Activated T-helper 1 cell treated with anti-CD3 and anti-CD28 coated beads, Interleukin-2, amount 50 U/mL, for 16 hours (primary cell): ENCODE measurements at places on chromosomes 2 and 18.

- DNase-seq, result no peak
Observed at GRCh38 chr2:149739171-149739882, 151.8 kb upstream of the MMADHC start.

- DNase-seq, result no peak
Observed at GRCh38 chr2:7118606-7119131, 201.5 kb downstream of the RNF144A start.

DNA sequence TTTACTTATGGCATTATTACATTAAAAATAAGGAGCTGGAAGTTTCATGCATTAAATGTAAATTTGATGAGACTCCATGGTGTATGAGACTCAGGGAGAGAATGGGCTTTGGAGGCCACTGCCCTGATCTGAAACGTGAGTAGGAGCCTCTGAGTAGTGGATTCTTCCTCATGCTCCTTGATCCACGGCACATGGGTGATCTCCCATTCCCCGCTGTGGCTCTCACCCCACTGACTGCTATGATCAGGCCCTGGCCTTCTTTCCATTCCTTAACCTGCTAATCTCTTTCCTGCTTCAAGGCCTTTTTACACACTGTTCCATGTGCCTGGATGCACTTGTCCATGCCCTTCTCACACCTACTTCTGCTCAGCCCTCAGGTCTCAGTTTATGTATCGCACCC, 68.4 kb downstream of the SMAD7 start:
- no peak for DNase-seq

DNA sequence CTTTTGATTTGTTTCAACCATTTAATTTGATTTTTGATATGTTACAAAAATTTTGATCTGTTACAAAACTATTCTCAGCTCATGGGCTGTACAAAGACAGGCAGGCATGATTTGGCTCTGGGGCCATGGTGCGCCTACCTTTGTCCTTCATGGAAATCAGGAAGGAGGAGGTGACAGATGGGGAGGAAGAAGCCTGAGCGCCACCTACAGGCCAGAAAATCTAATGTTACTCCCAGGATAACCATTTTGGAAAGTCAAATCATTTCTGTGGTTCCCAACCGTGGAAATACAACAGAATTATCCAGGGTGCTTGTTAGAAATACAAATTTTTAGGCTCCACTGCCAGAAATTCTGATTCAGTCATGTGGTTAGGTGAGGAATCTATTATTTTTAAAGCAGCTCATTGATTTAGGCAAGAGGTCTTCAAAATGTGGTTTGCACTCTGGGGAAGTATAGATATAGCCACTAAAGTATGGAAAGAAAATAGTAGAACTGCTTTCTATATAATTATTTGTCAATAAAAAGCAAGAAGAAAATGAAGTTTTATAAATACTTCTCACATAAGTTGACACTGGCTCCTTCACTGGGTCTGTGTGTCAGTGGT, 93.9 kb downstream of the EVA1A start:
- DNase-seq, result no peak

GRCh38 chr2:204551512-204551863, 6.2 kb downstream of the PARD3B start:
- no peak for DNase-seq

DNA sequence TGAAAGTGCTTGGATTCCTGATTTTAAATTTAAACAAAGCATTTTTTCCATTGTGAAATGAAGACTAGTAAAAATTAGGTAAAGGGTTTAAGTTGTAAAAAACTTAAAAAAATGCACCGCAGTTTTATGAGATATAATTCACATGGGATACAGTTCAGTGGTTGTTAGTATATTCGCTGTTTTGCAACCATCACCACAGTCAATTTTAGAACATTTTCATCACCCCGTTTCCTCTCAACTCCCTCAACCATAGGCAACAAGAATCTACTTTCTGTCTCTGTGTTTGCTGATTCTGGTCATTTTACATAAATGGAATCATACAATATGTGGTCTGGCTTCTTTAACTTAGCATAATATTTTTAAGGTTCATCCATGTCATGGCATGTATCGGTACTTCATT, 4.0 kb downstream of the DGKD start:
- no peak for DNase-seq

DNA sequence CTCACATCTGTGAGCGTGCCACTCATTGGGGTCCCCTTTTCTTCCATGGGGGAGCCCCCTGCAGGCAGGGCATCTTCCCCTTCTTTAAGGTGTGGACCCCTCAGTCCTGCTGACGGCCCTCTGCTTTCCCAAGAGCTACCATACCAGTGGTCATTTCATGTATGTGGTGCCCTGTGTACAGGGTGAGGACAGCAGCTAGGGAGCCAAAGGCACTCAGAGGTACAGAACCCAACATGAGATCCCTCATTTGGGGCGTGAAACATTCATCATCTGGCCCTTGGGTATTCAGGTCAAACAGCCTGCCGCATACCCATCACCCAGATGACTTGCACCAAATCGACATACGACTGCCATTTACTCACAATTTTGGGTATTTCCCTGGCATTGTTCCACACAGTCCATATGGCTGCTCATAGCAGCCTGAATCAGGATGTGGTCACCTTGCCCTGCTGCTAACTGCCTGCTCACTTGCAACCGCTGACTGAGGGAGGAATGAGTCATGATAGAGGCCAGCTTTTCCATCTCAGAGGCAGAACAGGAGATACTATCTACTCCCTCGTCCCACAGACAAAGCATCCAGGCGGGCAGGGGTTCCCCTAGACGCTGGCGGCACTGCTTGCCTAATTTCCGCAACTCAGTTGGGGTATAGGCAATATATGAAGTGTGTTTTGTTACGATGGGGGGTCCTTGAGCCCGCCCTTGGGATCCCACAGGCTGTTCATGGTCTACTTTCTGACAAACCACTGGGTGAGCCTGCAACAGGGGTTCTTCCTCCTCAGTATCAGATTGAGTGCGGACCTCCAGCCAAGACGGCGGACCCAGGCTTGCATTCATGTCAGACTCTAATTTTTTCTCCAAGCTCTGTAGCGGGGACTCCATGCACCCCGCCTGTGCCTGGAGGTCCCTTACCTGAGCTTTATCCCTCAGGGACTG, 228.6 kb downstream of the SATB2 start:
- no peak for DNase-seq

DNA sequence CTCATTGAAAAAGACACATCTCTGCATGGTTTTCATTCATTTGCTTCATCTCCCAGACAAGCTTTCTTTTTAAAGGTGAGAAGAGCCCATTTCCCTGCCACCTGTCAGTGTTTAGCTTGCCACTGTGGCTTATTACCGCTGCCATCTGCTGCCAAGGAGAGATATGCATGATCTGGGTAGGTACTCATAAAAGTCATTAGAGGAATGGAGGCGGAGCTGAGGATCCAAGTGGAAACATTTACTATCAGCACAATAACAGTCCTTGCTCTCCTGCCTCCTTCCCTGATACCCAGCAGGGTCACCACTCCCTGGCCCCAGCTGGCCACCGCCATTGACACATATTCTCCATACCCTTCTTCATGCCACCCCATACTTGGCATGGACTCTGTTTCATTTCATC, 390.4 kb downstream of the TSN start:
- DNase-seq, result no peak

GRCh38 chr2:45669032-45669486, 17.6 kb downstream of the PRKCE start:
- DNase-seq, result no peak

GRCh38 chr2:48221846-48222516, 308.0 kb upstream of the STON1 start:
- no peak for DNase-seq

- DNase-seq, result no peak
Observed at GRCh38 chr2:37392428-37392827, 48.0 kb downstream of the QPCT start.

DNA sequence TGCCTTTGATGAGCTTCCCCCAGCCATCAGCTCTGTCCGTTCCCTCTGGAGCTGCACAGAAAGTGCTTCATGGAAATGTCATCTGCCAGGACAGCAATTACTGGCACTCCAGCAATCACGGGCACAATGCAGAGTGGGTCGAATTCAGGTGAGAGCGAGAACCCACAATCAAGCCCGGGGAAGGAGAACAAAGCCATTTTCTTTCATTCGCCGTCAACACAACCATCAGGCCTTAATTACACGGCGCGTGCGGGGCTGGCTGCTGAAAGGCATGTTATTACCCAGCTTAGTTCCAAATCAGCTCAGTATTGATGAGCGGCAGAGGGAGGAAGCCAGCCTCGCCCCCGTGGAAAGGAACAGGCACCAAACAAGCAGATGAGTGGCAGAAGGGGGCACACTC, 143.9 kb downstream of the MYT1L start:
- no peak for DNase-seq

DNA sequence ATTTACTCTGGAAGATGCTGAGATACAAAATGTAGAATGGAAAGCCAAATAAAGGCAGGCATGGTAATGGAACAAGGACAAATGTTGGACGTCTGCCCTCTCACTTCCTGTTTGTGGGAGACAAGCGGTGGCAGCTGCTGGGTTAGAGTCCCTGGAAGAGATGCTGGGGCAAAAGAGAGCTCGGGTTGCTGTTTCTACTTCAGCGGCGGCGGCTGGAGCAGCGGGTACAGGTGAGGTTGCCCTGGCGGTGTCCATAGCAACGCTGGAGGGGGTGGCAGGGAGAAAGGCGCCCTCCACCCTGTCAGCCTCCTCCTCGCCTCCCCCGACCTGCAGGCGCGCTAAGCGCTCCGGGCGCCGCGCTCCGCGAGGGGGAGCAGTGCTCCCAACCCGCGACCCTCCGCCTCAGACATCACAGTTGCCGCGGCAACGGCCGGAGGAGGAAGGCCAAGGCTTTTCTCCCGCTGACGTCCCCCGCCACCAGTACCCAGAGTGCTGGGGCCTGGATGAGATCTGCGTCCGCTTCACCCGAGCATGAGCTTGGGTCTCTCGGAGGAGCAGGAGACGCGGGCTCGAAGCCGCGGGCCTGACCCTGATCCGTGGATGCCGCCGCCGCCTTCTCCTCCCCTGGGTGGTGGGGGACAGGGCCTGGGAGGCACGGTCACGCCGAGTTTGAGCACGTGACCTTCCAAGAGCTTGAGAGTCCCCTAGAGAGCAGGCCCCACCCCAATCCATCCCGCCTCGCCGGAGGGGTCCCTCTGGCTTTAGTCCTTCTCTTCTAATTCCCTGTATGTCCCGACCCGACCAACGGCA, 65.6 kb downstream of the NOL4 start:
- DNase-seq, result no peak

DNA sequence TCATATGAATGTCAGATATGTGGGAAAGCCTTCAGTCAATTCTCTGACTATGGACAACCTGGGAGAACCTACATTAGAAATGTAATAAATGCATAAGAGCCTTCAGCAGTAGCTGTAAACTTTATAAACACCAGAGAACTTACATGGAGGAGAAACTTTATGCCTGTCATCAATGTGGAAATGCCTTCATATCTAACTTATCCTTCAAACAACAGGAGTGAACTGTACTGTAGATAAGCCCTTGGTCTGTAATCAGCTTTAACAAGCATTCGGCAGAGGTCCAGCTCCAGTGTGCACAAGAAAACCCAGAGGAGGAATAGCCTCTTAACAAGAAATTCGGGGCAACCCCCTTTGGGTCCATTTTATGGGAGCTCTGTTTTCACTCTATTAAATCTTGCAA, 14.8 kb upstream of the UXS1 start:
- no peak for DNase-seq

DNA sequence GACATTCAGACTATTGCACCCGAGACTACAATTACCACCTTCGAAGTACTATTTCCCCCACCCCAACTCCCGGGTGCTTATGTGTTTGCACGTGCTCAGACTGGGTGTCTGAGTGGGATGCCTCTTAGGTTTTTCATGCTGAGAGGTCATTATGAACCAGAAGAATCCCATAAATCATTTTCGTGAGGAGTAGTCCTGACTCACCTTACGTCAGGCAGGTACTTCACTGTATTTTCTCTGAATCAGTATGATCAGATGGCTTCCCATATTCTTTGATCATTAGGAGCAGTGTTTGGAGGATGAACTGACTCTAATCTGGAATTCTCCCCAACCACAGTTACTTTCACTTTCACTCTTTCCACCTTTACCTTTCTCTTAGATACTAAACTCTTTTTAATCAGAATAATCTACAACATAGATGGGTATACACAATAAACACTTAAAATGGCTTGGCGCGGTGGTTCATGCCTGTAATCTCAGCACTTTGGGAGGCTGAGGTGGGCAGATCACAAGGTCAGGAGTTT, 38.4 kb upstream of the STAT4 start:
- DNase-seq, result no peak

DNA sequence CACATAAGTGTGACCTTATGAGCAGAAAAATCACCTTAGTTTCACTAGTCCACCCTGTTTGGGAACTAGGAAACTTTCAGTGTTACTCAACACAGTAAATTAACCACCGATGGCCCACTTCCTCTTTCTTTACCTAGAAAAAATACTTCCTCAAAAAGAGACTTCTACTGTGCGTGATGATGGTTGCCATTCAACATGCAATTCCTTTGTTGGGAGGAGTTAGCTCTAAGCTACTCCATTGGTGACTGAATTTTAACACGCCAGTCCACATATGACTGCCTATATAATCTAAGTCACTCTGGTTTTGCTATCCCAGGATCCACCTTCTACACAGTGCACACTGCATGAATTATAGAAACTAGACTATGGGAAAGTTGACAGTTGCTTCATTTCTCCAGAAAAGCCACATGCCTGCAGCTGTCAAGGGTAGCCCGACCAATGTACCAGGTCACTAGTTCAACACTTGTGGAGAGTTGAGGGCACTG, 47.8 kb upstream of the REG3G start:
- DNase-seq, result no peak

DNA sequence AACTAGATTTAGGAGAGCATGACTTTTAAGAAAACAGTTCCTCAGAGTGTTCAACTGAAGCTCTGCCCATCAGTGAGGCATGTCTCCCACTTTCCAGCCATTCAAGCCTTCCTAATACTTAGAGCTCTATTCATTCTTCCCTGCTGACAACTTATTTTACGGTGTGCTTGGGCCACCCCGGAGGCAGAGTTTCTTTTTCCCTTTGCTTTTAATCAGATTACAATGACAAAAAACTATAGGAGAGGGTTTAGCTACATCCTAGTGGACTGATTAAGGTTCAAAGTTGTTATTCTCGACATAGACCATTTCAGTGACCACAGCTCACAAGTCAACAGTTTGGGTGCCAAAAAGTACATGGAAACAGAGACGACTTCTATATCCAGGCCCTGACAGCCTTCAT, 167.8 kb upstream of the TRIB2 start:
- no peak for DNase-seq

- no peak for DNase-seq
Observed at GRCh38 chr2:69972822-69973221, 11.4 kb upstream of the ASPRV1 start.

DNA sequence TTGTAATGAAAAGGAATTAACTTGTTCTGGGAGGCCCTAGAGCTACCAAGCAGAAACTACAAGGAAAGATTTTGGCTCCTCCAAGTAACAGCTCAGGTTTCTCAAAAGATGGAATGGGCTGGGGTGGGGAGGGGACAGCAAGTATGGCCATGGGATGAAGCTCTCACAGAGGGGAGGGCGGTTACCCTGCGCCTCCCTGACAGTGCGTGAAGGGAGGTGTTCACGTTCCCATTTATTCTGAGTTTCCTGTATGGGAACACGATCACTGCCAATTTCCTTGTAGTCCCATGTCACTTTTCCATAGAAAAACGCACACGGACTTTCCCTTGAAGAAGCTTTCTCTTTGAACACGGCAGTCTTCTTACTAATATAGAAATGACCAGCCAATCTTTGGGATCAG, 17.0 kb downstream of the CDC42EP3 start:
- no peak for DNase-seq
